ENCODE measurements at places on chromosomes 7 and 10.

DNA sequence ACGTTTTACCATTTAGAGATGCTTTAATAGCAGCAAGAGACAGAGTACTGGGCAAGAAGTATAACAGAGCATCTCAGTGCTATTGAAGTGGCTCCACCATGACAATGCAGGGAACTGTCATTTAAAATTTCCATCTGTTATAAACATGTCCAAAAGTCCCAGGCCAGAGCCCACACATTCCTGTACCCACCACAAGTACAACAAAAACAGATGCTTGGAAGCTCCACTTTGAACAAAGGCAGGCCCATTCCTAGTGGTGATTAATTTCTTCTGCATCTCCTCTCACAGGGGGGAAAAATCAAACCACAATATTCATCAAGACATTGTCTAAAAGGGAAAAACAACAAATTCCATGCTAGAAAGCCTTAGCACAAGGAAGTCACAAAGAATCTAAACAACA is 627.9 kb downstream of the PARD3 start:
- DNase-seq: no peak

- DNase-seq: no peak
Measured at GRCh38 chr7:53596230-53596629, 560.8 kb downstream of the POM121L12 start.

- no peak for DNase-seq
Measured at GRCh38 chr10:18460032-18460431, 191.4 kb downstream of the NSUN6 start.

- DNase-seq: no peak
Measured at GRCh38 chr7:114930107-114930661, 8.3 kb downstream of the MDFIC start.

GRCh38 chr10:70455213-70455630 is 13.7 kb upstream of the NODAL start:
- no peak for DNase-seq

DNA sequence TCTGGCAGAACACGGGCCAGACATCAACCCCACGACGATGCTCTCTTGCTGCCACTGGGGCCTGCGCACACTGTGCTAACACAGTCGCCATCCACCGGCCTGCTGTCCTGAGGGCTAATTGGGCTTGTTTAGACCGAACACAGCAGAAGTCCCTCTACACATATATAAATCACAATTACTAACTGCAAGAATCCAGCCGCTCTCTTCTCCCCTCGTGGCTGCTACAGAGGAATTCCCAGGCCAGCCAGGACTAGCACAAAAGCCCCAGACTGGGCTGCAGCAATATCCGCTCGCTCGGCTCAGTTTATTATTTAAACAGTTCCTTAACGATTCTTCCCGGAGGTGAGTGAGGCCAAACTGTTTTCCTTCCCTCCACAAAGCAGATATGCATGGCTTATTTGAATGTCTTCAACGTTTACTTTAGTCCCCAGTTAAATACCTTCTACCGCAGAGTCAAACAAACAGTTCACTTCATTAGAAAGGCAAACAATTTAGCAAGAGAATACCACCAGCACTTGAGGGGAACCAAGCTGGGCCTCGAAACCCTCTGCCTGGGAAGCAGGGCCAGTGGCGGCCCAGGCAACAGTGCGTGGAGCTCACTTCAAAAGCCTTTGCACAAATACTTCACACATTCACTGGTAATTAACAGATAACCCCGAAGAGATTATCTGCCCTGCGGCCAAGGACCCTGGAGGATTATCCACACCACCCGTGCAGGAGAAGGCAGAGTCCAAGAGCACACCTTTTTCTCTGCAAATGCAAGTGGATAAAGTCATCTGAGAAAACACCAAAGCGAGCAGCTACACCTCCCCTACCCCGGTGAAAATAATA is 145.3 kb downstream of the GLI3 start:
- DNase-seq: no peak

- DNase-seq: no peak
Measured at GRCh38 chr7:128705891-128706333, 33.2 kb upstream of the CALU start.

DNA sequence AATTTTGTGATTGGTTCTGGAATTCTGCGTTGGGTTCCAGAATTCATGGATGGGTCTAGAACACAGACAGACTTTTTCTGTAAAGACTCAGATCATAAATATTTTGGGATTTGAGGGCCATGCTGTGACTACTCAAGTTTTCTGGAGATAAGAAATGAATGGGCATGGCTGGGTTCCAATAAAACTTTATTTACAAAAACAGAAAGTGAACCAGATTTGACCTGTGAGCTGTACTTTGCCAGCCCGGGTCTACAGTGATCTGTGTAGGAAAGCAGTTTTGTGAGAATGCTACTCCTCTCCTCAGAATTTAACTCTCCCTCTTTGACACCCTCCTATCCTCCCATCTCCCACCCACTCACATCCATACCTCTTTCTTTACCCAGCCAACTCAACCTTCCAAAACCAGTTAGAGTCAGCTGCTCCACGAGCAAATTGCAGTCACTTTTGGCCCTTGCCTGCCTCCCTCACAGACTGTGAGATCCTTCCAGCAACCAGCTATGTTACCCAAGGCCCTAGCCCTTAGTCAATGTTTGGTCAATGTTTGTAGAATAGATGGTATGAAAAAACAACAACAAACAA is 312.8 kb upstream of the ZMIZ1 start:
- DNase-seq: no peak

GRCh38 chr7:36827726-36828703 is 103.7 kb upstream of the AOAH start:
- DNase-seq: no peak

GRCh38 chr7:139572071-139572470 is 48.6 kb downstream of the CLEC2L start:
- no peak for DNase-seq

GRCh38 chr10:31912289-31912688 is 16.3 kb downstream of the ARHGAP12 start:
- DNase-seq: no peak

GRCh38 chr7:157299613-157300368 is 37.0 kb upstream of the DNAJB6 start:
- DNase-seq: no peak

DNA sequence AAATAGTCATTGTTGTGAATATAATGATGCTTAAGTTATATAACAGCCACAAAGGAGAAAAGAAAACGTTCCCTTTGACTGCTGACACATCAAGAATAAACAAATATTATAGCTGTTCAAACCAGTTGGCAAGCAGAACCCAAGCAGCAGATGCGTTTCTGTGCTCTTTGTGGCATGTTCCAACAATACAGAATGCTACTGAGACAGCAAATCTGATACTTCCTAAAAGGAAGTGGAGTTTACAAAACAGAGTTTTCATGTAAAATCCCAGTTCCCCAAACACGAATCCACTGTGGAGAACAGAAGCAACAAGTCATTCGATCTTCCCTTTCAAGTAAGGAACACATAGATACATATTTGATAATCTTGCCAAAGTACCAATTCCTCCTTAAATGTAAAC is 170.9 kb upstream of the ASAH2 start:
- DNase-seq: no peak

DNA sequence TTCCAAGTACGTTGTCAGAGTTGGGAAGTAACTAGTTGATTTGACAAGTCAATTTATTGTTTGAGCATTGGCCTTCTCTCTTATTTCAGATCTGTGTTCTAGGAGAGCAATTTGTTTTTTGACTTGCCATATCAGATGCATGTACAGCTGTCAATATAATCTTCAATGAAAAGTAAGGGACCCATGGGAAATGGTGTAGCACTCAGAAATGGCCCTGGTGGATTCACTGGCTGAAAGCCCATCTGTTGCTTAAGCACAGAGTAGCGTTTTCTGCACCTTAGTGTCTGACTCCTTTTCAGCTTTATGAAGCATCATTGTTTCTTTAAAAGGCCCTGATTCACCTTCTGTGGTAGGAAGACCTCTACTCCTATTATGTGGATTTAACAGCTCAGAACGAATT is 10.2 kb downstream of the GARS1 start:
- no peak for DNase-seq

- DNase-seq: no peak
Measured at GRCh38 chr7:17668122-17668521, 272.2 kb downstream of the SNX13 start.

- DNase-seq: no peak
Measured at GRCh38 chr10:124403548-124403947, 15.2 kb downstream of the OAT start.

DNA sequence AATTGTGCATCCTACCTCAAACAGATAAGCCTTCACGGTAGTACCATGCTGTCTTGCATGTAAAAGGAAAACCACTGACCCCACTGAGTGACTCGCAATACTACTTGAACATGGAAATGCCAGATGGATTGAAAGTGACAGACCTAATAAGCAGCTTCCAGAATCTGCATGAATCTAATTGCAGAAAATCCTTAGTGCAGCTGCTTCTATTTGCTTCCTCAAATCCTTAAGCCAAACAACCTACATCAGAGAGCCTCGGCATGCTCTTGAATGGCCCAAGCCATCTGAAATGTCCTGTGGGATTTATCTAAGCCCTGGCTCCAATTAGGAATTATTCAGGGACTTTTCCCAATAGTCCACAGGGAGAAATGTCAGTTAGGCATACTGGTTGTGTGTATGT is 509.5 kb upstream of the CELF2 start:
- DNase-seq: no peak

DNA sequence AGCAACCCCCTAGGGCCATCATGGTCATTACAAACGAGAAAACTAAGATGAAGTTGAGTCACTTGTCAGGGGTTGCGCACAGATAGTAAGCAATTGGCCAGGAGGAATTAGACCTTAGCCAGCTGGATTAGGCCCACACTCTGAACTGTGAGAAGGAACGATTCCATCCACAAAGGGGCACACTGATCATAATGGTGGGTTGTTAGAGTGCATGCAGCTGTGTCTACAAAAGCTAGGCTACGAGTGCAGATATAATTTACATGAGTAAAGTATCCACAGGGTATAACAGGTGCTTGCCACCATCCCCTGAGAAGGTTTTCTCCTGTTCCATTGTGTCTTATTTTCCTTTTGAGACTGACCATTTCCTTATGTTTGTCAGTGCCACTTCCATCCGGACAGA is 16.6 kb upstream of the FAM170B start:
- DNase-seq: no peak

GRCh38 chr7:124351950-124352349 is 319.1 kb upstream of the TMEM229A start:
- DNase-seq: no peak

GRCh38 chr7:2632733-2633537 is 1.1 kb downstream of the TTYH3 start:
- DNase-seq: peak; percentile 62

DNA sequence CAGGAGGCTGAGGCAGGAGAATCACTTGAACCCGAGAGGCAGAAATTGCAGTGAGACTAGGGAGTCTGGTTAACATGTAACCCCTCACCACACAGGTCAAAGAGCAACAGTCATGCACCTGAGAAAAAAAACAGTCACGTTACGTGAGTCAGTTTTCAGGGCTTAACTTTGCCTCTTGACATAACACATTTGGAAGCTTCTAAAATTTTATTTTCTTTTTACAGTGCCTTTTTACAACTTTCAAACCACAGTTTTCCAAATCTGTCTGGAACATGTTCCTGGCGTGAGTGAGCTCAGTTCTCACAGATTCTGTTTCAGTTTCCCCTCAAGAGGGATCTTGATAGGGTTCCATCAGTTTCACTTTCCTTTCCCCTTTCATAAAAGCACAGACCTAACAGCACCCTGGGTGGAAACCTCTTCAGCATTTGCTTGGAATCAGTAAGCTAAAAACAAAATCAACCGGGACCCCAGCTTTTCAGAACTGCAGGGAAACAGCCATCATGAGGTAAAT is 4.4 kb downstream of the IFIT3 start:
- no peak for DNase-seq

GRCh38 chr7:126940723-126941307 is 311.9 kb downstream of the GRM8 start:
- DNase-seq: no peak

- no peak for DNase-seq
Measured at GRCh38 chr7:150931199-150931869, 46.8 kb downstream of the KCNH2 start.

- DNase-seq: no peak
Measured at GRCh38 chr10:75283671-75284470, 48.1 kb upstream of the COMTD1 start.

DNA sequence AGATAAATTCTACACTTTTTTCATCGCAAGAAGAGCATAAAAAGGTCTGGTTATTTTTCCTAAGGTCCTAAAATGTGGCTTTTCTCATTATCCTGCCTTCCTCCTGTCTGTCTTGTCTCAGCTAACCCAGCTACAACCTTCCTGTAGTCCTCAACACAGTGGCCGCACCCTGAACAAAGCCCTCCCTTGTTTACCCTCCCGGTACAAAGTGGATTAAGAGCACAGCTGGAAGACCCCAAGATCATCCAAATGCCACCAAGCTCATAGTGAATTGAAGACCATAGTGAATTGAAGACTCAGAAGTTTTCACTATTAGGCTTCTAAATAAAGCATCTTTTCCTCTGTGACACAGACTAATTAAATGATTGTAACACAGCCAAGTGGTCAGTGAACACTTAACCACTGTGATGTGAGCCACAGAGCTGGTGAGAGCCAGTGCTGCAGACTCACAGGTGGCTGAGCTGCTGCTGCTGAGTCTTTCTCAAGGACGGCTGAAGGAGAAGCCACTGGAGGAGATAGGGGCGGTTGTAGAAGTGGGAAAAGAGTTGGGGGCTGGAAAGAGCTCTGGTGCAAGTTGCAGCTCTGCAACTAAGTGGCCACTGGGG is 123.6 kb downstream of the ATXN7L1 start:
- DNase-seq: no peak

DNA sequence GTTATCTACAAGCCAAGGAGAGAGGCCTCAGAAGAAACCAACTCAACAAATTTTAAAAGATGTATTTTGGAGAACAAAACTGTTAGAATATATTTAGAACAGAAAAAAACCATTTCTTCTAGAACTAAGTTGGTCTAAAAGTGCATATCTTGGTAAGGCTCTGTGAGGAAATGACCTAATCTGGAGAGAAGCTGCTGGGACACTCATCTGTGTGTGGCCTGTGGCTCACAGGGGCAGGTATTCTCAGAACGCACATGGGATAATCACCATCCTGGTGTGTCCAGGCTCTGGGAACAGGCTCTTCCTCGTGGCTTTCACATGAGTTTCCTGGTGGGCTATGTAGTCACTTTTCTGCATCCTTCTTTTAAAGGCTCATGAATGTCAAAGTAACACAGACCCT is 38.1 kb upstream of the PRSS1 start:
- no peak for DNase-seq

- no peak for DNase-seq
Measured at GRCh38 chr10:132878091-132878729, 64.2 kb downstream of the CFAP46 start.

- no peak for DNase-seq
Measured at GRCh38 chr10:74612195-74612594, 214.2 kb upstream of the KAT6B start.

DNA sequence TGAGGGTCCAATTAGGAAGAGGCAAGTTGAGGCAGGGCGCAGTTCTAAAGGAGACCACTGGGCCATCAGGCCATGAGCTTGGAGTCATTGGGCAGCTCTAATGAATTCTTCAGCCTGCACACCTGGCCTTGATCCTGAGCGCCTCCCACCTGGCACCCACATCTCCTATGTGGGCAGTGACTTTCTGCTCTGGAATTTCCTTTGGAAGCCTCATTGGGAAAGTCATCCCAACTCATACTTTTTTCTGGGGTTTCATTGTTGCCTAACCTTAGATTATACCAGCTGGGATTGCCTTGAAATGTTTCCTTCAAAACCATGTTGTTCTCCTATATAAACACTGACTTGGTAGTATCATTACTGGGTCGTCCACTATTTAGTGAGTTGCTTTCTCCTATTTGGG is 54.1 kb downstream of the PLPP4 start:
- no peak for DNase-seq

All from omental fat pad (tissue), 4 donors.